ENCODE measurements at places on chromosomes 2 and 18. TPM values are rescaled to one million over a fixed set of nuclear protein-coding genes. Genes with fewer than 3 reads are reported as not detected.

The CMPK2 gene
- 6.6 TPM for total RNA-seq

The GPR55 gene
- total RNA-seq: not detected

The CLEC4F gene
- total RNA-seq: not detected

The COPS9 gene
- total RNA-seq: 141 TPM

The DSG4 gene
- not detected for total RNA-seq

The SERPINB13 gene
- total RNA-seq: not detected

The IL1A gene
- 2.1 TPM for total RNA-seq

The UGT1A1 gene
- total RNA-seq: not detected

The BOLL gene
- total RNA-seq: not detected

The CYRIA gene
- 1.3 TPM for total RNA-seq

The ACADL gene
- not detected for total RNA-seq

The YES1 gene
- total RNA-seq: 95.9 TPM

The EHD3 gene
- total RNA-seq: 0.30 TPM
